Stimulated activated naive CD4-positive, alpha-beta T cell treated with Interleukin-2 at 50 U/mL for 16 hours (primary cell): ENCODE measurements at places on chromosomes 2 and 18.

DNA sequence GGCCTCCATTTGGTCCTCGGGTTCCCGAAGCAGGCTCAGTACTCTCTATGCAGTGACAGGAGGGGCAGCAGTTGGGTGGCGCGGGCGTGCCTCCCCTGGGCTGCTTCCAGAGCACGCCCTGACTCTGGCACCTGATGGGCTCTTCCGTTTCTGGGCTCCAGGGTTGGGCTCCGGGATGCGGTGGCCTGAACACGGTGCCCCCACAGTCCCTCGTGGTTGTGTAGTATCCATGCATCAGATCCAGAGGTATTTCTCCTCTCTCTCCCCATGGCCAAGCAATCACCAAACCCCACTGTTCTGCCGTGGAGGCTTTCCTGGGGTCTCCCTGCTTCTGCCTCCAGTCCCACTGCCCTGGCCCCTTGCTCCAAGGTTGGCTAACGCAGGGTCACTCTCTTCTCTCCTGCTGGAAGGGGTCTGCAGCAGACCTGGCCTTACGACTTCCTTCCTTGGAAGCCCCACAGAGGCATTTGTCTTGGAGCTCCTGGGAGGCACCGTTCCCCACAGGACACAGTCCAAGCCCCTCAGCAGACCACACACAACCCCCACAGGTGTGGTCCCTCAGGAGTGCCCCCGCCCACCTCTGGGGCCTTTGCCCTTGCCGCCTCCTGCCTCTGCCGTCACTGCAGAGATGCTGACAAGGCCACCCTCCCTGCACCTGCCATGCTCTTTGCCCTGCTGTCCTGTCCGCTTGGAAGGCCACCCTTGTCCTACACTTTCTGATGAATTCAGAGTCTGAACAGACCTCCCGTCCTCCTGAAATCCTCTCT is 136.6 kb upstream of the ASB18 start:
- DNase-seq: no peak

DNA sequence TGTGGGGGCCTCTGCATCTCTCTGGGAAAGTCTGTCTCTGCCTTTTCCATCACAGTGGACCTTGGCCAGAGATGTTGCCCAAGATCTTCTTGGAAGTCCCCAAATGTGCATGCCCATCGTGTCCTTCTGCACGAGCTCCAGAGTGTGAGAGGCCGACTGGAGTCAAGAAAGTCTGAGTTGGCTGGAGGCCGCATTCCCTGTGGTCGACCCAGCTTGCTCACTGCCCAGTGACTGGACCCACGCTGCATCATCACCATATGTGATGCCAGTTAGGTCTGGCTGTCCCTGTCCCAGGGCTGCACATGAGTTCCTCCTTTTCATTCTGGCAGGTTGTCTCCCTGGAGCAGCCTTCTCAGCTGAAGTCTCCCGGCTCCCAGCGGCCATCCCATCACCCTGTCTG is 93.8 kb downstream of the ARL4C start:
- DNase-seq: no peak

- no peak for DNase-seq
Measured at GRCh38 chr2:150136893-150137292, 350.6 kb downstream of the RND3 start.

DNA sequence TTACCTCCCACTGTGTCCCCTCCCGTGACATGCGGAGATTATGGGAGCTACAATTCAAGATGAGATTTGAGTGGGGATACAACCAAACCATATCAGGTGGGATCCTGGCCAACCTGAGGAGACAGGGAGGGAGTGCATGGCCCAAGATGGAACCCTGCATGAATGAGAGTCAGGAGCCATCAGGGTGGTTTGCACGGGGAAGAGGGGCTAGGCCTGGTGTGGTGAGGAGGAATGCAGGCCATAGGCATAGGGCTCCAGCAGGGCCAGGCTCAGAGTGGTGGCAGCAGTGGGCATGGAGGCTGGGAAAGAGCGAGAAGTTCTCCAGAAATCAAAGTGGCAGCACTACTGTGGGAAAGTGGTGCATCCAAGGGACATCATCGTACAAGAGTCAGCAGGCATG is 74.0 kb upstream of the BCL2L11 start:
- DNase-seq: no peak

- DNase-seq: no peak
Measured at GRCh38 chr2:191618786-191619185, 59.1 kb upstream of the NABP1 start.

- no peak for DNase-seq
Measured at GRCh38 chr2:28004086-28004485, 113.6 kb downstream of the BABAM2 start.

GRCh38 chr2:64456293-64456692 is 2.3 kb downstream of the LGALSL start:
- no peak for DNase-seq

DNA sequence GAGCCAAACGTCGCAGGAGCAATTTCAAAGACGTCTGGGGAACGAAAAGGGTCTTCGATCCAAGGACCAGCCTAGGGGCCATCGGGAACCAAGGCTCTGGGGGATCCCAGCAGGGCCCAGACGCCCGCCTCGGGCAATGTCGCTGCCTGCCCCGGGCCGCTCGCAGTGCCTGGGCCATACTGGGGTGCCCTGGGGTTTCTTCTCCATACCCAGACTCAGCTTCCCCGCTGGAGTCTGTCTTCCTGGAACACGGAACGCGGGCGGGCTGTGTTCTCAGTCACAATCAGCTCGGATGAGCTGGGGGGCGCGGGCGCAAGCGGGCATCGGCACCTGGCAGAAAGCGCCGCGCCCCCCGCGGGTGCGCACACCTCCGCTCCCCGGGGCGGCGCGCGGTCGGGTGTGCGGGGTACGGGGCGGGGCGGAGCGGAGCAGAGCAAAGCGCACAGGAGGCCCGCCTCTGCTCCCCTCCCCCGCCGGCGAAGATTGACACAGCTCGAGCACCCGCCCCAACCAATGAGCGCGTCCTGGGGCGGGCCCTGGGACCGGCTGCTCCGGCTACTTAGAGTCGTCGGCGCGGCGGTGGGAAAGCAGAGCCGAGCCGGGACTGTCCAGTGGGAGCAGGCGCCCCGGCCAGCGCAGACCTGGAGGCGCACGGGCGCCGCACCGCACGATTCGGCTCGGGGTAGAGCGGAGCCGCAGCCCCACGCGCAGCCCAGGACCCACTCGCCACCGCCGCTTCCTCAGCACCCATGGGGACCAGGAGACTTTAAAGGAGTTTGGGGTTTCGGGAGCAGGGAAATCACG is at the start of gene LRATD1:
TSS of gene LRATD1 (plus strand) at position 585 of the 804 bp plus-strand sequence. CDS start 1,263 bp downstream, outside the sequence.
- DNase-seq: no peak

GRCh38 chr2:233385489-233386044 is 31.3 kb downstream of the DGKD start:
- no peak for DNase-seq

GRCh38 chr2:127007652-127008051 is 99.3 kb downstream of the BIN1 start:
- no peak for DNase-seq

DNA sequence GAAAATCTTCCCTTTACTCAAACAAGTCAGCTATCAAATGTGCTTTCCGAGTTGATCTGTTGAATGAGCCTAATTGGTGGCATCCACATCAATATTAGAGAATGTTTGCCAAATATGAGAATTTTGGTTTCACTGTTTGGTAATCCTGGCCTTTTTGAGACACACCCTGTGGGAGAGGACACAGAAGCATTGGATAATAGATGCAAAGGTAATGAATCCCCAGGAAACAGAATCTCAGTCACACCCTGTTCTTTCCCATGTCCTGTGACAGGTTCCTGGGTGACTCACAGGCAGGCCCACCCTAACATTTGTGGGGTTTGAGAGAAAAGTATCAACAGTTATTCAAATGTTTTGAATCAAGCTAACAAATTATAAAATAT is 99.8 kb upstream of the PELI1 start:
- DNase-seq: no peak

- no peak for DNase-seq
Measured at GRCh38 chr2:3785220-3785889, 82.0 kb downstream of the DCDC2C start.

GRCh38 chr2:208369091-208369490 is 37.5 kb upstream of the PTH2R start:
- no peak for DNase-seq

DNA sequence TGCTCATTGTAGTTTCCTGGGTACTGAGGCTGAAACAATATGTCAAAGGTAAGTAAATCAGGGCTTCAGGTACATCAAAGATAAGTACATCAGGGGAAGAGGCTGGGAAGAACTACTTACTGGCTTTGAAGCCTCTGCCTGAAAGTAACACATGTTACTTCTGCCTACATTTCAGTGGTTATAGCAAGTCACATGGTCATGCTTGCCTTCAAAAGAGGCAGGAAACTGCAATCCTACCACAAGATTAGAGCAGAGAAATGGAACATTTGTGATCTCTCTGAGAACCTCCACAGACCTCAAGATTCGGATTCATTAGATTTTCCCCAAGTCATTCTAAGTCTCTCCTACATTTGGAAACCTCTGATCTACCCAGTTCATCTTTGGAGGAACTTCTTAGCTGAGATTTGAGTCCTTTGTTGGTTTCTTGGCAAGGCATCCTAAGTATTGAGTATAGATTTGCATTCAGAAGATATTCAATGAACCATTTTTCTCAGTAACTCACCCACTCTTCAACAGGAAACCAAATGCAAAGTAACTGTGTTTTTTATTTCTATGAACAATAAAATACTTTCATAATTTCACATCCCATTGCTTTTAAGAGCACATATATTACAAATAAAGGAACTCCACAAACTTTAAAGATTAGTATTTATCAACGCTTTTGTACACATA is 48.5 kb upstream of the CCDC195 start:
- DNase-seq: no peak

- no peak for DNase-seq
Measured at GRCh38 chr2:181419129-181419855, 37.9 kb upstream of the ITGA4 start.

DNA sequence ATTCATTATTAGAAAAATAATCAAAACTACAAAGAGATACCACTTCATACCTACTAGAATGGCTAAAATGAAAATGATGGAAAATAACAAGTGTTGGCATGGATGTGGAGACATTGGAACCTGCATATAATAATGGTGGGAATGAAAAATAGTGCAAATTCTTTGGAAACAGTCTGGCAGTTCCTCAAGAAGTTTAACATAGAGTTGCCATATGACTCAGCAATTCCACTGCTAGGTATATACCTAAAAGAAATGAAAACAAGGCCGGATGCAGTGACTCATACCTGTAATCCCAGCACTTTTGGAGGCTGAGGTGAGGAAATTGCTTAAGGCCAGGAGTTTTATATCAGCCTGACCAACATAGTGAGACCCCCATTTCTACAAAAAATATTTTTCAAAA is 41.6 kb upstream of the ACYP2 start:
- DNase-seq: peak; percentile 13

DNA sequence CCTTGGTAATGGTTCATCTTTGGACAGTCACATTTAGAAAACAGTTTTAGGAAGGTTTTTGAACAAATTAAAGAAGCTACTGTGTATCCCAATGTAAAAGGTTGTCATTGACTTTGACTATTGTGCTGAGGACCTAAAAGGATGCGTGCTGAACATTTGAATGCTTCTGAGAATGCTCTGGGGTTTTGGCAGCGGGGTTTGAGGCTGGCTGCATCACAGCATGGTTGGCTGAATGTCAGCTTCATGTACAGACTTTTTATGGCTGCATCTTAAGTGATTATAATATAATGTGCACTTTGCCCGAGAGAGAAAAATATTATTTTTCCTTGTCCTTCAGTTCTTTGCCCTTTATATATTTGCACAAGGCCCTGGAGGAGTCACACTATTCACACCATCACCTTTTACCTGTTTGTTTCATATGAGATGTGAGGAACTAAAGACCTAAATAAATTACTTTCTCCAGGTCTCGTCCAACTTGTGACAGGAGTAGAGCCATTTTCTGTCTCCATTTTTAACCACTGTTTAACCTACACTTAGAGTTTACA is 125.9 kb downstream of the CCDC85A start:
- no peak for DNase-seq

DNA sequence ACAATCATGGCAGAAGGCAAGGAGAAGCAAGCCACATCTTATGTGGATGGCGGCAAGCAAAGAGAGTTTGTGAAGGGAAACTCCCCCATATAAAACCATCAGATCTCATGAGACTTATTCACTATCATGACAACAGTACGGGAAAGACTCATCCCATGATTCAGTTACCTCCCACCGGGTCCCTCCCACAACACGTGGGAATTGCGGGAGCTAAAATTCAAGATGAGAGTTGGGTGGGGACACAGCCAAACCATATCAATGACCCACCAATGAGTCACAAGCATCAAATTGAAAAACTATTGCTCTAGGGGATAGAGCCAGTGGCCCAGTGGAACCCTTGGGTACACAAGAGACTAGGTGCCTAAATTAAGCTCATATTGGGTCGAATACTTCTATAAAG is 157.4 kb downstream of the FBXO15 start:
- no peak for DNase-seq

DNA sequence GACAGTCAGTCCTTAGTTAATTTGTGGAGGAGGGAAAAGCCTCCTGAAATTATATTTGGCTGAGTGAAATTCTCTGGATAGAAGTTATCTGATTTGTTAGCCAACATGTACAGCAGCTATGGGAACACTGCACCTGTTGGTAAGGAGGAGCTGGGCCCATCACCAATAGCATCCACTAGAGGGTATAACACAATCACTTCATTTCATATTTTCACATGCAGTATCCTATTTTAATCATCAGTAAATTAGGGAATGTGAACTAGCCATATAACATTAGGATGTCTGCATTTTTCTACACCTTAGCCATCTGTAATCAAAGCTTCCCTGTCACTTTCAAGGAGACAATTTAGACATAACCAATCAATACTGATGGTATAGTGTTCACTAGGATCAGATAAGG is 818.4 kb upstream of the CDH2 start:
- DNase-seq: no peak

GRCh38 chr2:58731488-58731869 is 490.4 kb upstream of the FANCL start:
- no peak for DNase-seq

DNA sequence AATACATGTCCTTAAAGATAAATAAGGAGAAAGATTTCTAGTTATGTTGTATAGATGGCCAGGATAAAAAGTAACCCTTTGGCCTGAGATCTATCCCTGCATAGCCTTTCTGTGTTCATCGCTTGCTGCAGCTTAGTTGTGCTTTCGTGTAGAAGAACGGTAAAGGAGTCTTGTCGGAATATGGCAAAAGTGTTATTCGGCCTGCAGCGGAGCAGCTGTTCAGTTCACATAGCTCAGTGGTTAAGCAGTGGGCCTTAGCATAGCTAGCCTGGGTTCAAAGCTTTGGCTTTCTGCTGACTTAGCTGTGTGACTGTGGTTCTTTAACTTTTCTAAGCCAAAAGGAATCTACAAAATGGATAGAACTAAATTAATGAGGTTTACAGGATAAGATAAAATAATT is 55.4 kb downstream of the MALT1 start:
- no peak for DNase-seq

- DNase-seq: no peak
Measured at GRCh38 chr2:100272841-100273329, 49.4 kb downstream of the LONRF2 start.

- DNase-seq: no peak
Measured at GRCh38 chr18:468955-469790, 31.3 kb downstream of the COLEC12 start.

- DNase-seq: no peak
Measured at GRCh38 chr2:67499989-67500388, 102.9 kb downstream of the ETAA1 start.
